GM12878 (cell line): ENCODE measurements at places on chromosomes 12 and 14.

DNA sequence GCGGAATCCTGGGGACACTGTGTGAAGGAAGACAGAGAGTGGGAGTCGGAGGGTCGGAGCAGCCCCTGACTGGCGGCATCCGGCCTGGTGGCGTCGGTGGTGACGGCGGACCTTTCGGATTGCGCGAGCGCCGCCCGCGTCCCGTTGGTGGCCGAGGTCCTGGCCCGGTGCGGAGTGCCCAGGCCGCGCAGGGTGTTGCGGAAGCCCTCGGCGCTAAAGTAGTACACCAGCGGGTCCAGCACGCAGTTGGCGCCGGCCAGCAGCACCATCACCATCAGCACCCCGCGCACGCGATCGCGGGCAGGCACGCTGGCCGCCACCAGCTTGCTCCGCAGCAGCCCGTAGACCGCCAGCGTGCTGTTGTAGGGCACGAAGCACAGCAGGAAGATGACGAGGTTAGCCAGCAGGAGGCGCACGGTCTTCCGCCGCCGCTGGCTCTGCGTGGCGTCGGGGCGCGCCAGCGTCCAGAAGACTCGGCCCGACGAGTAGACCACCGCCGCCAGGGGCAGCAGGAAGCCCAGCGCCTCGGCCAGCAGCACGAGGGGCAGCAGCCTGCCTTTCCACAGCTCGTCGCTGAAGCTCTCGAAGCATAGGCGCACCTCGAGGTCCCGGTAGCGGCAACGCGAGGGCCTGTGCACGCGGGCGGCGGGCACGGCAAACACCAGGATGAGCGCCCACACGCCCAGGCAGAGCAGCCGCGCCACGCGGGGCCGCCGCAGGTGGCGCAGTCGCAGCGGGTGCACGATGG lies 13.1 kb upstream of the CHD4 start:
- no peak for DNase-seq

DNA sequence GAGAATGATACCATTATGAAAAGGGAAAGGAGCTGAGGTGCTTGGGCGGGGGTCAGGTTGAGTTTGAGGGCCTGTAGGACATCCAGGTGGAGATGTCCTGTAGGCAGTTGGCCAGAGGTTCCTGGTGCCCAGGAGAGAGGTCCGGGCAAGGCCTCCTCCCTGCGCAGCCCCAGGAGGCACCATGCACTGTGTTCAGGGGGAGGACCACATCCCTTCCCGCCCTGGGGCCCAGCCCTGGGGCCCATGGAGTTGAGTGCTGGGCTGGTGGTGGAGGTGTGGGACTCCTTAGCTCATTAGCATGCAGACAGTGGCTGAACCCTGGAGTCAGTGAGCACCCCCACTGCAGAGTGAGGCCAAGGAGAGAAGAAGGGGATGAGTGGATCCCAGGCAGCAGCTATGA lies 5.7 kb upstream of the FAIM2 start:
- no peak for DNase-seq

GRCh38 chr12:59867055-59867454 lies 271.2 kb downstream of the SLC16A7 start:
- no peak for DNase-seq

DNA sequence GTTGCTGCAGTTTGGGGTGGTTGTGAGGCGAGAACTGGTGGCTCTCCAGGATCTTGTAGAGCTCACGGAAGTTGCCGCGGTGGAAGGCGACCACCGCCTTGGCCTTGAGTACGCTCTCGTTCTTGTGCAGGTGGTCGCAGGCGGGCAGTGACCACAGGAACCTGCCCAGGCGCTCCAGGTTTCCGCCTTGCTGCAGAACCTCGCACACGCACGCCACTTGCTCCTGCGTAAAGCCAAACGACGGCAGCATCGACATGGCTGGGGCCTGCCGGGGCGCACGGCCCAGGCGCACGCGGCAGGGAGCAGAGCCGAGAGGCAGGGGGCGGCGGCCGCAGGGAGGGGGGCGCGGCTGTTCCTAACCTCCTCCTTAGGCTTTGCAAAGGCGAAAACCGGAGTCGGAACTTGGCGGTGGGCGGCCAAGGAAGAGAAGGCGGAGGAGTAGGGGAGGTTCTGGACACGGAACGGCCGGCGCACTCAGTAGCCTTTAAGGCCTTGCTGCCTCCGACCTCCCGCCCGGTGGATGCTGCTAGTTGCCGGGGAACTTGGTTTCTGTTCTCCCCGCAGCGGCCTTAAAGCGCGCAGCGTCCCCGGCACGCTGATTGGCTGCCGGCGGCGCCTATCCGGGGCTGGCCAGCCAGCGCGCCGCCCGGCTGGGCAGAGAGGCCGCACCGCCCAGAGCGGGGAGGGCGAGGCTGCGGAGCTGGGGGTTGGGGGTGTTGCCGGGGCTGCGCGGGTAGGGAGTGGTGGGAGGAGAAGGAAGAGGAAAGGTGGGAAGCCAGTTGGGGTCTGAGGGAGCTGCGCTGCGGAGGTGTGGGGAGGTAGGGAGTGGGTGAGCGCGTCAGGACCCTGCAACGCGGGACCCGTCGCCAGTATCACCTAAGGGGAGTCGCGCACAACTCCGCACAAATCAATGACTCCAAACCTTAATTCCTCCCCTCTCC lies at the start of gene SIX1:
TSS of gene SIX1 (minus strand) at position 544 of the 941 bp plus-strand sequence. CDS start at position 256, 288 bp downstream.
- DNase-seq: no peak

- DNase-seq: no peak
These were observed 3.9 kb downstream of the GNPTAB start for GRCh38 chr12:101826766-101827368.

GRCh38 chr14:98374136-98374535 lies 897.9 kb downstream of the BCL11B start:
- DNase-seq: no peak

GRCh38 chr12:14442221-14442881 lies 76.9 kb downstream of the ATF7IP start:
- no peak for DNase-seq

GRCh38 chr12:27552886-27553560 lies 29.0 kb downstream of the PPFIBP1 start:
- no peak for DNase-seq

GRCh38 chr14:62692490-62693106 lies 352.7 kb downstream of the KCNH5 start:
- DNase-seq: no peak

- DNase-seq: no peak
These were observed 36.0 kb downstream of the MAP1LC3B2 start for GRCh38 chr12:116595186-116595585.

DNA sequence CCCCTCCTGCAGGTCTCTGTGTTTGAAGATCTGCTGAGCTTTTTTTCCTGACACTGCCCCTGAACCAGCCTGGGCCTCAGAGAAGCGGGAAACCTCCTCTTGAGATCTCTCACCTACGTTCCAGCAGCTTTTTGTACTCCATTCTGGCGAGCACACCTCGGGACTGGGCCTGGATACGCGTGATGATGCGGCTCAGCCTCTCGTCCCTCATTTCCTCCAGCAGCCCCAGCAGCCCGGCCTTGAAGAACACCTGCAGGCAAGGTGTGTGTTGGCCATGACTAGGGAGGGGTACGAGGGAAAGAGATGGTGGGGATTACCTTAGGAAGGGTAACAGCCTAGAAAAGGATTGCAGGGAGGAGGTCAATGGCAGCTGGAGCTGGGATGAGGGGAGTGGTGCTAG lies 10.3 kb downstream of the MYH7 start:
- DNase-seq: no peak
